ENCODE measurements at places on chromosomes 6 and 20.

- no peak for DNase-seq
These were observed 68.0 kb downstream of the FKBP5 start for GRCh38 chr6:35620706-35621105.

DNA sequence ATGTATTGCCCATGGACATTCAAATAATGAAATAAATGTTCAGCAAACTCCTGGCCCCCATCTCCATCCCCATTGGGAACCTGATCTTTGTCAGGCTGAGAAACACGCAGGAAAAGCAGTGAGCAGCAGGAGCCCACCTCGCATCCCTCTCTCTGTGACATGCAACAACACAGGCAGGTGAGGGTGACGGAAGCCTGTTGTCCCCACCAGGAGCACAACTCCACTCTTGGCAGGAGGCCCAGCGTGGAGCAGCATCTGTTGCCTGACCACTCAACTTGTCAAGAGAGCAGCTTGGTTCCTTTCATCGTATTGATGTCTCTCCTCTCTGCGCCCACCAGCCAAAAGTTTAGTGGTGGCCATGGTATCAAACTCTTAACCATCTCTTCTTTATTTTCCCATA lies 586.9 kb upstream of the ARID1B start:
- DNase-seq: no peak

DNA sequence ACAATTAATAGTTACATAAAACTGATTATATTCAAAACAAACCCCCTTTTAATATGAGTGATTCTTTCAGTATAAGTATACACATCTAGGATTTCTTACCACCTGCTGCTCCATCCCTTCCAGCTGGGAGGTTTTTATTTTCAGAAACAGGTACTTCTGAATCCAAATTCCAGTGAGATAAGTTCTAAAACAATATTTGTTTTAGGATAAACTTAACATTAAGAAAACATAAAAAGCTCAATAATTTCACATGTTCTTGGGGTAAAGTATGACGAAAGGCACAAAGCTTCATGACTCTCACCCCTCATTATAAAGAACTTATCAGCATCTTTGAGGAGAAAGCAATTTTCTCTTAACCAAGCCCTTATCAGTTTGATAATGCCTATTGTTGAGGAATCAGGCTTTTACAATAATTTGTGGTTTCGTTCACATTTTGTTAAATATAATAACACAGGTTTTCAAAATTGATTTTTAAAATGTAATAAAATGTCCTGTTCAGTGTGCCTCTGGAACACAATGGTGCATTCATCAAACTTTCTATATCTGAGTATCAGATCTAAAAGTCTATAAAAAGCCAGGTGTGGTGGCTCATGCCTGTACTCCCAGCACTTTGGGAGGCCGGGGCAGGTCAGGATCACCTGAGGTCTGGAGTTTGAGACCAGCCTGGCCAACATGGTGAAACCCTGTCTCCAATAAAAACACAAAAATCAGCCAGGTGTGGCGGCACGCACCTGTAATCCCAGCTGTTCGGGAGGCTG lies 4.3 kb downstream of the FAM217A start:
- no peak for DNase-seq

DNA sequence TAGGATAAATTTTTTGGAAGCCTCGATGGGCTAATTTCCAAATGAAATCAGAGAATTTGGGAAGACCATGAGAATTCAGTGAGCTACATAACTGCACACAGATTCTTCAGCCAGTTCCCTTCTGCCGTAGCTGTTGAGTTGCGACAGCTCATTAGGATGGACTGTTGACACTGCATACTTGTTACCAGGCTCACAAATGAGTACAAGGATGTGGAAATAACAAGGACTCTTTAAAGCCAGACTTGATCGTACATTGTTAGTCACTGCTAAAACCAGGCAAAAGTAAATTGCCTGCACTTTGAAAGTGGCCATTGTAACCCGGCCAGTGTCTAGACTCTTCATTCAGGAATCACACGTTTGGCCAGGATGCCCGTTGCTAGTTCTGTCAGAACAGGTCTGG lies 37.0 kb downstream of the NDUFAF5 start:
- DNase-seq: no peak

- DNase-seq: no peak
These were observed 38.4 kb downstream of the RRBP1 start for GRCh38 chr20:17643531-17644188.

DNA sequence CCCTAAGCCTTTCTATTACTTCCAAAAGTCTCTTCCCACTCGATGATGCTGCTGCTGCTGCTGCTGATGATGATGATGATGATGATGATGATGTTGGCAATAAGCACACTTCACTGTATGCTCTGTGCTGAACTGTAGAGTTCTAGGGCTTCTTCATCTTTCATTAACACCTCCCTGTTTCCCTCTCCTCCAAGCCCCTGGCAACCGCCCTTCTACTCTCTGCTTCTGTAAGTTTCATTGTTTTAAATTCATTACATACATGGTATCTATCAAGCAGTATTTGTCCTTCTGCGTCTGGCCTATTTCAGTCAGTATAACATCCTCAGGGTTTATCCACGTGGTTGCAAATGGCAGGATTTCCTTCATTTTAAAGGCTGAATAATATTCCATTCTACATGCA lies 100.2 kb downstream of the THBS2 start:
- DNase-seq: no peak

DNA sequence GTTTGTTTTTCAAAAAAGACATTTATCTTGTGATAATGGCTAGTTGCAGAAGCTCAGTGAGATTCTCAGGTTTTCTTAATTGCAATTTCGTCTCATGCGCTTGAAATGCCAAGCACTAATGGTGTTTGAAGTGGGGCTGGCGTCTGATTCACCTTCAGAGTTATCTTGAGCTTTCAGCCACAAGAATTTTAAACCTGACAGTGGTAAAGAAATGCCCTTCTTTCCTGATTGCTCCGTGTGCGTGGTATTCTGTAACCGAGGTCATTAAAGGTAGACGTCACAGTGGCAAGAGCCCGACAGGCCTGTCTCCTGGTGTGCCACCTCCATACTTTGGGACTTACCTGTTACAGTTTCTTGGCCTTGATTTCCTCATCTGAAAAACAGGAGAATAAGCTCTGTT lies 126.5 kb upstream of the QKI start:
- no peak for DNase-seq
